ENCODE measurements at places on chromosomes 1 and 21. TPM values are rescaled to one million over a fixed set of nuclear protein-coding genes. Genes with fewer than 3 reads are reported as not detected.

Gene HAO2
- not detected for total RNA-seq

Gene ZNF648
- not detected for total RNA-seq

Gene FAAH
- 6.3 TPM for total RNA-seq

DNA sequence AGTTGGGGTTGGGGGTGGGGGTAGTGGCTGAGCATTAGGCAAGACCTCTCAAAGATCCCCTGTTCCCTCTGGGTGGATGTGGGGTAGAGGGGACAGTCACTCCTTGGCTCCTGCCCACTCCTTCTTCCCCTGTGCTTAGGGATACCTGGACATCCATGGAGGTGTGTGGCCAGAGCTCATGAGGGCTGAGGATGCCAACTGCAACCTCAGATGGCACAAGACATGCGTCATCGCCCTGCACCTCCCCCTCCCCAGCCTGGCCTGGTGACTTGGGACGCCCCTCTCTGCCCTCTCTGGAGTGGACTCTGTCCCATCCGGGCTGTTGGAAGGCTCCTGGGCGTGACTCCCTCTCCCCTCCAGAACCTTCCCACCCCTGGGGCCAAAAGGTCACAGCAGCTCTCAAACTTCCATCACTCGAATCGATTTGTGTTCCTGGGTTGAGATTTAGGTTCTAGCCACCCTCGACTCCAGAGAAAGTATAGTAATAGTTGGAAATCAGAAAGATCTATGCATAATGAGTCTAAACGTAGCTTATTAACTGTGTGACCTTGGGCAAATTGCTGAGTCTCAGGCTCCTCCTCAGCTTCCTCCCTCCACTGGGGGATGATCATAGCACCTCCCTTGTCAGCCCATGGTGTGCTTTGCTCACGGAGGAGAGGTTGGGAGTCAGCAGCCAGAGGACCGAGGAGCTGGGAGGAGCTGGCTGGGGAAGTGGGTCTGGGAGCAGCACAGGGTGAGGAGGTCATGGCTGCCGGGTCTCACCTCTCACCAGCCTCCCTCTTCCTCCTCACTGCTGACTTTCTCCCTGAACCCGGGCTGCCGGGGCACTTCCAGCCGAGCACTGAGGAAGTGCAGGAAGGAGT is 2.2 kb upstream of the PTPN7 start:
- DNase-seq, result no peak

DNA sequence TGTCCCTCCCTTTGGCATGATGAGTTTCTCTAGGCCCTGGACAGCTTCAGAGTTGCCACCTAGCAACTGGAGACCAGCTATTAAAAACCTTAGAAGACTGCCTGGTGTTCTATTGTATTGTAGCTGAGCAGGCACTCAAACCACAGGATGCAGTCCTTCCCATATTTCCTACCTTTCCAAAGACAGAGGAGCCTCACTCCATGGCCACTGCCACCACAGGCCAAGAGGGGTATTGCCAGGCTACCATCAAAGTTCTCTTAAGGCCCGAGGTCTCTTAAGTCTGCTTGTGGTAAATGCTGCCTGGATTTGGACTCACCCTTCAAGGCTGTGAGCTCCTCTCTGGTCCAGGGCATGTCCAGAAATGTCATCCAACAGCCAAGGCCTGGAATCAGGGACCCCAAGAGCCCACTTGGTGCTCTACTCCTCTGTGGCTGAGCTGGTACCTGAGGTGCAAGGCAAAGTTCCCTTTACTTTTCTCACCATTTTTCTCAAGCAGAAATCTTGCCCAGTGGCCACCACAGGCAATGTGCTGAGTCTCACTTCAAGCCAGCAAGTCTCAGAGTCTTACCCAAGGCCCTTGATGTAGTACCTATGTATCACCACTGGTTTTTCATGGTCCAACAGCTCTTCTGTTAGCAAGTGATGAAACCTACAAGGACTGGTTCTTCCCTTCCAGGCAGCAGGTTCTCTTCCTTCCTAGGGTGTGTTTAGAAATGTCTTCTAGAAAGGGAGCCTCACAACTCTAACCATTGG is 269.4 kb downstream of the AMY1C start:
- no peak for DNase-seq

DNA sequence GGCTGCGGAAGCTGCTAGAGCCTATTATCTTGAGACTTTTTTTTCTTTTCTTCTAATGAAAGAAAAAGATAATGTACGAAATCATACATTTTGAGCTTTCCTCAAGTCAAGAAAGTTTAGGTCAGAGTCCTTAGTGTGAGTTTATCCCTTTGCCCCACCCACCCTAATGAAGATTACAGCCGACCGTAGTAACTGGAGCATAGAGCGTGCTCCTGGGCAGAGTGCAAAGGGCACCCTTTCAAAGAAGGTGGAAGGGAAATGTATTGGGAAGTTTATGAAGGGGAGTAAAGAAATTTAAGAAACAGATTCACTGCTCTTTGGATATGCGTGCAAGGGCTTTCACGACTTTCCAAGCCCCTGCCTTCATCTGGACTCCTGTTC is 17.2 kb downstream of the GNG12 start:
- no peak for DNase-seq

DNA sequence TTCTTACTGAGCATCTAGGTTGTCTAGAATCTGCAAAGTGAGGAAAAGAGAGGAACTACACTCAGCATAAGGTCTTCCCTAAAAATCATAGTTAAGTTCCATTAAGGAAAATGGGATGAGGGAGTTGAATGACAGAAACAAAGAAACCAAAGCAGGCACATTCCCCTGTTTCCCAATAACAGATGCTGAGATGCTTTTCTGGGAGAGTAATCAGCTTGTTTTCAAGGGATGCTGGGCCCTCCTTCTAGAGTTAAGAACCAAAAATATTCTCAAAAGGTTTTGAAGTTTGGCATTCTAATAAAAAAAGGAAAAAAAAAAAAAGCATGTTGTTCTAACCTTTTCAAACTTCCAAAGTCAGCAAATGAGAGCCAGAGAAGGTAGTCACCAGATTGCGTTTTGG is 105.2 kb upstream of the ZNF648 start:
- DNase-seq, result no peak

DNA sequence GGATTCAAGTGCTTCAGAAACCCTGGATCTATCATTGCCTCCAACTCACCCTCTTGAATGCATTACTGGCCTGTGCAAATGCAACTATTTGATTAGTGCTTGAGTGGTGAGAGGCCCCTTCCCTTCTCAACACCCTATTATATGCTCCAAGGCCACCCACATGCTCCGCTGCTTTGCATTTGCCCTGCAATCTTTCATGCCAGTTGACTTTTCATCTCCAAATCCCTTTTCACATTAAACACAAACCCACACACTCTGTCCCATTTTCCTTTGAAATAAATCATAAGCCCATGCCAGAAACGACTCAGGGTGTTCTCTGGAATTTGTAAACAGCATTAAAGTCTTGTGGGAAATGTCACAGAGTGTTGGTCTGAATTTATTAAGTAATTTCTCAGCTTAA is 78.9 kb upstream of the CTTNBP2NL start:
- no peak for DNase-seq

GRCh38 chr1:184892116-184892515 is 82.2 kb downstream of the NIBAN1 start:
- no peak for DNase-seq

DNA sequence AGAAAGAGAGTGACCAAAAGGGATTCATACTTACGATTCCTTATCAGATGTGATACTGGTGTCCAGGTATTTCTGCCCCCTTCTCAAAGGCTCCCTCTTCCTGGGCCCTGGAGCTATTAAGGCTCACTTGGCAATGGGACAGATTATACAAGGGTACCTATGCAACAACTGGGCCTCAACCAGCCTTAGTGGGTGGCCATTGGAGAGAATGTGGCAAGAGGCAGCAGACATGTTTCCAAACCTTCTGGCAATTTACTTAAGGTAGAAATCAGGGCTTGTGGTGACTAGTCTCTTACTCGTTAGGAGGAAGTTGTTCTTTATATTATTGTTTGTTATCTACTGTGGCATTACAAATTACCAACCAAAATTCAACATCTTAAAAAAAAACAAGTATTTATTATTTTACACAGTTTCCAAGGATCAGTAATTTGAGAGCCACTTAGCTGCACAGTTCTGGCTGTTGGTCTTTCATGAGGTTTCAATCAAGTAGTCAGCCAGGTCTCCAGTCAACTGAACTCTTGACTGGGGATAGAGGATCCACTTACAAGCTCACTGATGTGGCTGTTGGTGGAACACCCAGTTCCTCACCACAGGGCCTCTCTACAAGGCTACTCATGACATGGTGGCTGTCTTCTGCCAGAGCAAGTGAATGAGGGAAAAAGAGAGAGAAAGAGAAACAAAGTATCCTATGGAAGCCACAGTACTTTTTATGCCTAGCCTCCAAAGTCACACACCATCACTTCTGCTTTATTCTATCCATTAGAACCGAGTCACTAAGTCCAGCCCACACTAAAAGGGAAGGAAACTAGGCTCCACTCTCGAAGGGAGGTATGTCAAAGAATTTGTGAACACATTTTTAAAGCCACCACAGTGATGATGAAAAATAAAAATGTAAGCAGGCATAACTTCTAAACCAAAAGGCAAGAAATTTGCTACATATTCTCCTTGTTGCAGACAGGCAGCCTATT is 10.7 kb downstream of the ZNF648 start:
- DNase-seq, result no peak

GRCh38 chr1:199109160-199109559 is 470.3 kb downstream of the PTPRC start:
- DNase-seq, result no peak

- no peak for DNase-seq
These were observed 7.9 kb downstream of the SLAMF1 start for GRCh38 chr1:160638926-160639325.

DNA sequence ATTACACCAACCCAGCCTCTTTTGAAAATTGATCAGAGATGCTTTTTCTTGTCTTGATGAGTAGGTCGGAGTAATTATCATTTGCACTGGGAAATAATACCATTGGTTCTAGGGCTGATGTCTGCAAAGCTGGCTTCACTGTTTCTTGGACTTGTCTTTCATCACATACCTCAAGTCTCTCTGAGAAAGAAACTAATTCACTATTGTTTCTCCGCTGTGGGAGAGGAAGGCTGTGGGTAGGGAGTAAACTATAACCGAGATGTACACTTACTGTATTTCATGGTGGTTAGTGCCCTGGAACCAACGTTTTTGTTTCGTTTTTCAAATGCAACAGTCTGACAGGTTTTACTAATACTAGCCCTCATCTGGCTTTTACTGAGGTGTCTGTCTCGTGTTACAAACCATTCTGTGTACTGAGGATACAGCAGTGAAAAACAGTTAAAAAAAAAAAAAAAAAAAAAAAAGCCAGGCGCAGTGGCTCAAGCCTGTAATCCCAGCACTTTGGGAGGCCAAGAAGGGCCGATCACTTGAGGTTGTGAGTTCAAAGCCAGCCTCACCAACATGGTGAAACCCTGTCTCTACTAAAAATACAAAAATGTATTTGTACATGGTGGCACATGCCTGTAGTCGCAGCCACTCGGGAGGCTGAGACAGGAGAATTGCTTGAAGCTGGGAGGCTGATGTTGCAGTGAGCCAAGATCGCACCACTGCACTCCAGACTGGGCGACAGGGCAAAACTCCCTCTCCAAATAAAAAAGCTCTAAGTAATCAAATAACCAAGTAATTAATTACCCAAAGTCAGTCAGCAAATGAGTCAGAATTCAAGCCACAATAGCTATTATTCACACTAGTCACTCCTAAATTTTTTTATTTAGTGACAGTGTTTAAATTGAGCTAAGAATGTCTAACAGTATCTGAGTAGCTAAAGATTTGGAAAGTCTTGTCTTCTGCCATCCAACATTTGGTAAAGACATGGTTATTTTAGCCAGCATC is 23.3 kb downstream of the TOMM20 start:
- DNase-seq, result no peak

Data from left cardiac atrium (tissue), 4 donors.